Suppressor macrophage treated with lipopolysaccharide for 1 hour (primary cell): ENCODE measurements at places on chromosomes 5 and 9.

GRCh38 chr5:132012371-132013005 is 1.0 kb upstream of the ACSL6 start:
- no peak for DNase-seq

DNA sequence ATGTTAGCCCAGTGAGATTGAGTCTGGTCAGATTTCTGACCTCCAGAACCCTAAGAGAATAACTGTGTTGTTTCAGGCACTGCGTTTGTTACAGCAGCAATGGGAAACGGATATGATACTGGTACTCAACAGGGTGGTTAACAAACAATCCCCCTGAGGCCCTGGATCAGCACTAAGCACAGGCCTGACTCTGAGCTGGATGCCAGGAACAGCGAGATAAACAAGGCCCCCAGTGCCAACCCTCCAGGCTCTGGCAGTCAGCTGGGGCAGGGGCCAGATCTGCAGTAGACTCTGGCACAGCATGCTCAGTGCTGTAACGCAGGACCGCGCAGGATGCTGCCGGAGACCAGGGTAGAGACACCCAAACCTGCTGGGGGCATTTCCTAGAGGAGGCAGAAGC is 22.1 kb downstream of the CPLX2 start:
- DNase-seq = no peak

GRCh38 chr5:115507681-115508080 is 36.9 kb downstream of the FEM1C start:
- DNase-seq = no peak

DNA sequence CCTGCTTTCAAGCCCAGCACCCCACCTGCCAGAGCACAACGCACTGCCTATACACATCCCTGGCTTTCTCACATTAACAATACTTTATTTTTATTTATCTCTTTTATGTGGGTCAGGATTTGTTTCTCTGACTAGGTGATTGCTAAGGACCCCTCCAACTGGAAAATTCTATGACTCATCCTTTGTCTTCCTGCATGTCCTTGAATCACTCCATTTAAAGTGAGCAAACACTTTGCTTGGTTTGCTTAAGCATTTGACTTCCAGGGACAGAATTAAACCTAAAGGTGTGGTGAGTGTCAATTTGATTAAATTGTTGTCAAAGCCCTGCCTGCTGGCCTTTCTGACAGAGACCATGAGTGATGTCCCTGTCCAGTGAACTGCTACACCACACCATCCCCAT is 536.5 kb upstream of the BRINP1 start:
- no peak for DNase-seq

DNA sequence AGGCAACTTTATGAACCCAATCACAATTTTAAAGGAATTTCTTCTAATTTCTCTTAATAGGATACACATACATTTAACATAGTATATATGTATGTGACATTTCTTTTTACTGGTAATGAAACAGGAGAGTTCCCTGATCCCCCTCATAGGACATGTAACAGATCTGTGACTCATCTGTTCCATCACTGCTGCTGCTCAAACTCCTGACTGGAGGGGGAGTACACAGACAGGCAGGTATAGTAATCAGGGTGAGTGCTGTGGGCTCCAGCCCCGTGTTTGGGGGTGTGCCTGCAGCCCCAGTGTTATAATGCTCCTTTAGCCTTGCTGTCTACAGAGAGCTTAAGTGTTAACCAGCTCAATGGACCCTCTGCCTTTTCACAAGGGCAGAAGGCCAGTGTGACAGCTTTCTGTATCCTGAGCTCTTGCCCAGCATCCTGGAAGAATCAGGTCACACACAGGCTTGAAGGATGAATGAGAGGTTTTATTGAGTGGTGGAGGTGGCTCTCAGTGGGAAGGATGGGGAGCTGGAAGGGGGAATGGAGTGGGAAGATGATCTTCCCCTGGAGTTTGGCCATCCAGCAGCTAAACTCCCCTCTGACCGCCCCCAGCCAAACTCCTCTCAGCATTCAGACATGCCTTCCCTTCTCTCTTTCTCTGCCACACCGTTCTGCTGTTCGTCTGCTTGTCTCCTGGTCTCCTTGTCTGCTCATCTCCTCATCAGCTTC is 161.3 kb downstream of the ZNF608 start:
- DNase-seq = no peak

- peak; percentile 96 for DNase-seq
Measured at GRCh38 chr9:93119953-93120845, 13.9 kb downstream of the NINJ1 start.

GRCh38 chr5:153517241-153517611 is 26.8 kb downstream of the GRIA1 start:
- no peak for DNase-seq

DNA sequence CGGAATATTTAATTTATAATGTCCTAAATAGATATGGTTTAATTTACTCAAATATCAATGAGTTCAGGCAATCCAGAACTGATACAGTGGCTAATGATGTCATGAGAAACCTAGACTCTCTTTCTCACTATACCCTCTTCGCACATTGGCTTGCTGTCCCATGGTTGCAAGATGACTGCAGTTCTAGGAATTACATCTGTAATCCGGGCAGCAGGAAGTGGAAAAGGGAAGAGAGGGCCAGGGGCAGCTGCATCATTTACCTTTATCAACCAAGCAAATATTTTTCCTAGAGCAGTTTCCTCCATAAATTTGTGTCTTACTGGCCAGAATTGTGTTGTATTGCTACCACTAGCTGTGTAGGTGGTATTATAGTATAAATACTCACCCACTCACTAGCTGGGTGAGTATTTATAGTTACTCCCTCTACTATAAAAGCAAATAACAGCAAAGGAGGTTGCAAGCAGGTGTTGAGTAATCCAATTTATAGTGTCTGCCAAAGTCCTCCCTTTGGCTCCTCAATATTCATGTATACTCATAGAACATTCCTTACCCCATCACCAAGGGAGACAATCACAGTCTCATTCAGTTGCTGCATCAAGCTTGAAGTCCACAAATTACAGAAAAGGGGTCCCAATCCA is 168.8 kb downstream of the DROSHA start:
- DNase-seq = no peak

- DNase-seq = no peak
Measured at GRCh38 chr5:54390015-54390414, 65.5 kb upstream of the HSPB3 start.

- DNase-seq = no peak
Measured at GRCh38 chr5:156434471-156434870, 107.5 kb downstream of the SGCD start.

DNA sequence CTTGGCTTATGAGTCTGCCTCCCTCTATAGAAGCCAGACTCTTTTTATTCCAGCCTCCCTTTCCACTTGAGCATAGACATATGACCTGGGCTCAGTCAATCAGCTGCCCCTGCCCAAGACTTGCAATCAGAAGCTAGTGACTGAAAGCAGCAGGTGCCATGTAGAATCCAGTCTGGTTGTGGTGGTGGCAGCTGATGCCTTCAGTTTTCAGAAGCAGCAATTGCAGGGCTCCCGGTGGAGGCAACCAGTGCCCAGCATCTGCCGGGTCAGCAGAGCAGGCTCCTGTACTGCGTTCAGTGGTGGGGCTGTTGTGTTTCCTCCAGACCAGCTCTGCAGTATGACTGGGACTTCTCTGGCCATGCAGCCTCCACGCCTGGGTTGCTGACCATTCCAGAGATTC is 53.9 kb upstream of the PALM2AKAP2 start:
- DNase-seq = no peak

DNA sequence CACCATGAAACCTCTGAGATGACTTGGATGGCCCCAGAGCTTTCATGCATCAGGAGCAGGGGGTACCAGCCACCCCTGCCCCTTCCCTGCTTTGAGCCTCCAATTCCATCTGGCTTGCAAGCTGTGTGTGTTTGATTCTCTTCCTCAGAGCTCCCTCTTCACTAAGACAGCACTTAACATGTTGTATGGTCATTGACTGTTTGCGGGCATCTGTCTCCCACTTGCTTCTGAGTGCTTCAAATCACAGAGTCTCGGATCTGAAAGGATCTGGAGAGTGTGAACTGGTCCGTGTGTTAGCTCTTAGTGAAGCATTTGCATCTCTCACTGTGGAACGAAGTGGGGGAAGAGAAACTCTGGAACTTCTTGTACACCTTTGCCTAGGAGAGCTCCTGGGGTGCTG is 7.1 kb upstream of the CPLX2 start:
- no peak for DNase-seq

- no peak for DNase-seq
Measured at GRCh38 chr9:125913551-125913950, 166.4 kb downstream of the PBX3 start.

DNA sequence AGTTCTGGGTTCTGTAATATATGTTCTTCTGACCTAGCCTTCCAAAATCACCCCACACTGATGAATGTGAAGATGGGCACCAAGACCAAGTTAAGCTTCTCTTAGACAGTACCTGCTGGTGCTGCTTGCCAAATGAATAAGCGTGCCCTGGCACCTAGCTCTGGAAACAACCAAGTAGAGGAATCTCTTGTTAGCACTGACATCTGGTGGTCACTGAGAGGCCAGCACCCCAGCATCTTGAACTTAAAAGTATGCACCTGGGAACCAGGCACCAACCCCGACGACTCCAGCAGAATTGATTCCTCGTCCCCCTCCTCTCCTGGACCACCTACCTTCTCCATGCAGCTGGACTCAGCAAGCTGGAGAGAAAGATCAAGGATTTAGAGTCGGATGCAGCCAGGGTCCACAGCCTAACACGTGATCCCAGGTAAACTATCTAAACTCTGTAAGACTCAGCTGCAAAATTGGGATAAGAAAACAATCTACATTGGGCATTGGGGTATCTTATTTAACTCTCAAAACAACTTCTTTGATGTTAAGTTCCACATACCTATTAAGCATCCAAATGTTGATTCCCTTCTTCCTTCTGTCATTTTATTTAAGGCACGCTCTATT is 89.8 kb downstream of the SLC1A3 start:
- DNase-seq = peak; percentile 64
